ENCODE measurements at places on chromosomes 3 and 15.

DNA sequence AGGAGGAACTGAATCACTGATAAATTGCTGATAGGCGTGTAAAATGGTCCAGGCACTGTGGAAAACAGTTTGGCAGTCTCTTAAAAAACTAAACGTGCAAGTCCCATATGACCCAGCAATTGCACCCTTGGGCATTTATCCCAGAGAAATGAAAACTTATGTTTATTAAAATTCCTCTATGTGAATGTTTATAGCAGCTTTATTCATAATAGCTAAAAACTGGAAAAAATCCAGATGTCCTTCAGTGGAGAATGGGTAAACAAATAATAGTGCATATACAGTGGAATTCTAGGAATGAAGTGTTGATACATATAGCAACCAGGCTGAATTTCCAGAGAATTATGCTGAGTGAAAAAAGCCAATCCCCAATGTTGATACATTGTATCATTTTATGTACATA is 482.2 kb upstream of the PDZRN3 start:
- no peak for DNase-seq

DNA sequence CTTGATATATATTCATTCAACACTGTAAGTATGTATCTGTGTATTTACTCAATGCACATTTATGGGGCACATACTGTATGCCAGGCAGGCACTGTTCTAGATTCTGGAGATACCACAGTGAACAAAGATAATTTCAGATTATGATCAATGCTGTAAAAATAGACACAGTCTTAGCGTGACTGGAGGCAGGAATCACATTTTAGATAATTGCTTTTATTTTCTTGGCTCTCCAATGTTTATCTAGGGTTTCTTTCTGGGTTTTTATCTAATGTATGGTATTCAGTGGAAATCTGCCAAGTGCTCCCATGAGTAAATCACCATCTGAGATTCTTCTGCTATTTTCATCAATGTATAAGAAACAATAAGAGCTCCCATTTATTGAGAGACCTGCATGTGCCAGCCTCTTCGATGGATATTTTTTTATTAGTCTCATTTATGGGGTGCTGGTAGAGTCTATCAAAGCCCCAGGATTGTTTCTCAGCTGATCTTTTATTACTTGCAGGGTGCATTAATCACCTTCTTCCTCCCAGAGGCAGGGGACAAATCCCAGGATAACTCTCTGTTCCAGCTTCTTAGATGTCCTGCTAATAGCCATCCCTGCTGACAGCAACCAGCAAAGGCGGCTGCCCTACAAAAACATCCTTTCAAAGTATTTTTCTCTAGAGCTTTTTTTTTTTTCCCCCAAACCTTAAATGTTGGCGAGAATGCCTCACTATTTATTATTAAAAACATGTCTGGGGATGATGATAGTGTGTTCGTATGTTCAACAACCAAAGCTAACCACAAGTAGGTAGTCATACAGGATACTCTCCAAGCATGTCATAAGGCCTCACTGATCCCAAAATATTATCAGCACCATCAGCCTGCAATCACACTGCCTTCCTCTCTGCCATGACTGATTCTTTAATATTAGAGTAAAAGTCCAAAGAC is 331.0 kb upstream of the RASGRP1 start:
- no peak for DNase-seq

DNA sequence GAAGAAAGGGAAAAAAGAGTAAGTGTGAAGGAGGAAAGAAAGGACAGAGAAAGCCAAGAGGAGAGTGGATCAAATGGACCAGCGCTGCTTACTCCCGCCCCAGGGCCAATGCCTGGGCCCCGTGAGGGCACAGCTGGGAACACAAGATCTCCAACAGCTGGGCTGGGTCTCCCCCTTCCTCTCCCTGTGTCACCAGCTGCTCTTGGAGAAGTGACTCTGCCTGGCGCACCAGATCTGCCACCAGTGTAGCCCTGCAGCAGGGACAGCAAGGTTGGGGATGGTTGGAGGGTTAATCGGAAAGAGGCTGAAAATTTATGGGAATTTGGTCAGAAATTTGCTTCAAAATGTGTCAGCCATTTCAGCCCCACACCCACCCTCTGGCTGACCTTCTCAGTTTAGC is 8.4 kb downstream of the CDAN1 start:
- DNase-seq, result no peak

- no peak for DNase-seq
These were observed 5.8 kb downstream of the TOPBP1 start for GRCh38 chr3:133655731-133656515.

DNA sequence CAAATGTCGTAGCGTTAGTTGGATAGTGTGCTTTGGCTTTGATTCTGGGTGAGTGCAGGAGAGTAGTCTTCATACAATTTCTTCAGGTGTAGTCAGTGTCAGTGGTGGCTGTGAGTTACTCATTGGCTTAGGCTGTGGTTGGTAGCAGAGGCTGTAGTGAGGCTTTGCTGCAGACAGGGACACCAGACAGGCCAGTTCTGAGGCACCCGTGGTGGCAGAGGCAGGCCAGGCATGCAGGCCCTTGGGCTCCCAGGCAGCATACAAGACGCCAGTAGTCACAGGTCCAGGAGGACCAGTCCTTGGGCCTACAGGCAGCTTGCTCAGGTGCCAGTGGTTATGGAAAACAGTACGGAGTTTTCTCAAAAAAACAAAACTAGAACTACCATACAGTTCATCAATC is 61.3 kb downstream of the DMXL2 start:
- DNase-seq, result no peak

DNA sequence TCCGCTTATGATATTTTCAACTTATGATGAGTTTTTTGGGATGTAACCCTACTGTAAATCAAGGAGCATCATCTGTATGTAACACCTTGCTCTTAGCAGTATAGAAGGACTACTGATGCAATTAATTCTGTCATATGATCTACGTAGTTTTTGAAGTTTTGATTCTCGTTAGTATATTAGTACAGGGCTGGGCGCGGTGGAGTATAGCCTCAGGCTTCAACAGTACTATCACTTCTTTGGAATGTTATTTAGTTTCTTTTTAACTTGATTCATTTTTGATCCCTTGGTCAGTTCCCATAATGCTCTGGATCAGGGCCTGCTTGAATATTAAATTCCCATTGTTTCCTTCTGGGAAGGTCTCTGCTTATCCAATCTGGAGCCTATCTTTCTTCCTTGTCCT is 23.9 kb upstream of the AP4E1 start:
- DNase-seq, result no peak

DNA sequence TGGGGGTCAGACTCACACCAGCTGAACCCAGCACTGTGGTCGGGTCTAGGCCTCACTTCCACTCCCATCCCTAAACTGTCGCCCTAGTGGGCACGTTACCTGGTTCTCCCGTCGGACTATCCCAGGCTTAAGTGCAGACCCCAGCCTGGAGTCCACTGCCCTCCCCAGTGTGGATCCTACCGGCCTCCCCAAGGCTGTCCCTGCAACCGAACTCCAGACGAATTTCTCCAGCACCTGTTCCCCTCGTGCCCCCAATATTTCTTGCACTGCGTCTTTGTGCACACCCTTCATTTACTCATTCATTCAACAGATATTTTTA is 26.5 kb downstream of the SLC41A3 start:
- no peak for DNase-seq

All from stimulated activated CD4-positive, alpha-beta T cell treated with anti-CD3 and anti-CD28 coated beads, Interleukin-2, amount 100 ng/mL, for 24 hours (primary cell).